AG04449 (cell line): ENCODE measurements at places on chromosomes 11 and 22.

- no peak for DNase-seq
These were observed 467.6 kb downstream of the NTM start for GRCh38 chr11:131838016-131838415.

DNA sequence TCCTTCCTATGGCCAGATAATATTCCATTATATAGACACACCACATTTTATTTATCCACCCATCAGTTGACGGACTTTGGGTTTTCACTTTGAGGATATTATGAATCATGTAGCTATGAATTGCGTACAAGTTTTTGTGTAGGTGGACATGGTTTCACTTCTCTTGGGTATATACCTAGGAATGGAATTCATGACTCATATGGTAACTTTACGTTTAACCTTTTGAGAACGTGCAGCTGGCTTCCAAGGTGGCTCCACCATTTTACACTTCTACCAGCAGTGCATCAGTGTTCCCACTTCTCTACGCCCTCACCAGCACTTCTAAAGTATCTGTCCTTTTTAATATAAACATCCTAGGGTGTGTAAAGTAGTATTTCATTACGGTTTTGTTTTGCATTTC lies 112.0 kb downstream of the PLEKHA7 start:
- no peak for DNase-seq

DNA sequence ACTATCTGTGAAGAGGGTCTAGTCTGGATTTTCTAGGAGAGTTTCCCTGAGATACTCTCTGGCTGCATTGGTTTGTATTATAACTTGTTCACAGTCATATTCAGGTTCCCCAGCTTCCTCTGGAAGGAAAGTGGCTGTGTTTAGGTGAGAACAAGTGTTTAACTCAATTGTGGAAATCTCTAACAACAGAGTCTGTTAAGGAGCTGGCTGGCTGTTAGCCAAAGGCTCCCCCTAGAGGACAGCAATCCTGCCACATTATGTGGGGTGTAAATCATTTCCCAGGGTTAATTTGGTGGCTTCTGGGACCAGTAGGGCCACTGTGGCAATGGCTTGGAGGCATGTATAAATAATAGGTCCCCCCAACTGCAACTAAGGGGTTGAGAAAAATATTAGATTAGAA lies 18.4 kb downstream of the MS4A6E start:
- no peak for DNase-seq

GRCh38 chr11:96815236-96815635 lies 425.4 kb downstream of the JRKL start:
- no peak for DNase-seq
